ENCODE measurements at places on chromosomes 11 and 22.

GRCh38 chr22:23058481-23059283, 11.6 kb upstream of the GNAZ start:
- no peak for DNase-seq

DNA sequence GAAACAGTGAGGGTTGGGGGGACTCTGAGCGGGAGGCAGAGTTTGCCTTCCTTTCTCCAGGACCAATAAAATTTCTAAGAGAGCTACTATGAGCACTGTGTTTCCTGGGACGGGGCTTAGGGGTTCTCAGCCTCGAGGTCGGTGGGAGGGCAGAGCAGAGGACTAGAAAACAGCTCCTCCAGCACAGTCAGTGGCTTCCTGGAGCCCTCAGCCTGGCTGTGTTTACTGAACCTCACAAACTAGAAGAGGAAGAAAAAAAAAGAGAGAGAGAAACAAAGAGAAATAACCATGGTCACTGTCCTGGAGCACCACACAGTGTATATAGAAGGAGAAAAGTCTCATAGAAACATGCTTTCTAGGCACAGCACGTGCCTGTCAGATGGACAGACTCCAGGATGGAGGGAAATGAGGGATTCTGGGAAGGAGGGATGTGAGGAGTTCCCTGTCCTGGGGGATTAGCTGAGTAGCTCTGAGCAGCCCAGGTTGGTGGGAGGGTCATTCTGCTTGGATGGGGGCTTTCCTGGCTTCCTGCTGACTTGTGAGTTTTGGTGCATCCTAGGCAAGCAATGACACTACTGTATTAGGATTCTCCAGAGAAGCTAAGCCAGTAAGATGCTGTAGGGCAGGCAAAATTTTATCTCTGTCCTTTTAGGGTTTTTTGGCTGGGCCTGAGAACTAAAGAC, 3.1 kb downstream of the GSTP1 start:
- no peak for DNase-seq

DNA sequence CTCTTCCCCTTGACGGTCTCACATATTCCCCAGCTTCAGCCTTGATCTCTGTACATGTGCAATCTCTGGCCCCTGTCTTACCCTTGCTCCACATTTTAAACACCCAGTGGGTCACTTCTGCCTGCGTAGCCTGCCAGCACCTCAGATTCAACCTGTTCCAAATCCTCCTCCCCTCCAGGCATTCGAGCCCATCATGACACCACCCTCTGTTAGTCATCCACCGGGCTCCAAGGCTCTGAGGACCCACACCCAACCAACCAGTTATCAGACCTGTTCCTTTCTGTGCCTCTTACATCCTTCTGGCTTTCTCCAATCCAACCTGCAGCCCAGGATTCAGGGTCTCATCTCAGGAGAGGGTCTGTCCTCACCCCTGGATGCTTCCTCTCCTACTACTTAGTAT, 119.8 kb upstream of the TBCEL start:
- no peak for DNase-seq

DNA sequence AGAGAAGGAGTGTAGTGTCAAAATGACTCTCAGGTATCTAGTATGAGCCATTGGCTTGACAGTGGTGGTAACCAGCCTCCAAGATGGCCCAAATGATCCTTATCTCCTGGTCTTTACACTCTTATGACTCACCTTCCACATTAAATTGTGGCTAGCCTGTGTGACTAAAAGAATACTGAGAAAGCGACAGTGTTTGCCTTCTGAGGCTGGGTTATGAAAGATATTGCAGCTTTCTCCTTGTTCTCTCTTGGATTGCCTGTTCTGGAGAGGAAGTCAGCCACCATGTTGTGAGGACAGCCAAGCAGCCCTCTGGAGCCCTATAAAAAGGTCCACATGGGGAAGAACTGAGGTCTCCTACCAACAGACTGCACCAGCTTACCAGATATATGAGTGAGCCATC, 15.8 kb downstream of the C11orf71 start:
- no peak for DNase-seq

- DNase-seq: peak; percentile 94
Measured at GRCh38 chr11:114291842-114292680, 4.1 kb upstream of the NNMT start.

GRCh38 chr22:32621656-32622003, 147.0 kb downstream of the FBXO7 start:
- DNase-seq: no peak

DNA sequence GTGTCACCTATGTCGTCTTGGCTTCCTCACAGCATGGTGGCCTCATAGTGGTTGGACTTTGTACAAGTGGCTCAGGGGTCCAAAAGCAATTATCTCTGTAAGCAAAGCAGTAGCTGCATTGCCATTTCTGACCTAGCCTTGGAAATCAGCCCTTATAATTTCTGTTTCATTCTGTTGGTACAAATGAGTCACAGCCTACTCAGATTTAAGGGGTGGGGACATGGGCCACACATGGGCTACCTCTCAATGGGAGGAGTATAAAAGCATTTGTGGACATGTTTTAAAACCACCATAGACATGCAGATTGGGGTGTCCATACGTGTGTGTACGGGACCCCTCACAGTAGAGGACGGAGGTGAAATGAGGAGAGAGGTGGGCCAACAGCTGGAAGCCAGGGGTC, 41.6 kb downstream of the CHRDL2 start:
- DNase-seq: peak; percentile 65

DNA sequence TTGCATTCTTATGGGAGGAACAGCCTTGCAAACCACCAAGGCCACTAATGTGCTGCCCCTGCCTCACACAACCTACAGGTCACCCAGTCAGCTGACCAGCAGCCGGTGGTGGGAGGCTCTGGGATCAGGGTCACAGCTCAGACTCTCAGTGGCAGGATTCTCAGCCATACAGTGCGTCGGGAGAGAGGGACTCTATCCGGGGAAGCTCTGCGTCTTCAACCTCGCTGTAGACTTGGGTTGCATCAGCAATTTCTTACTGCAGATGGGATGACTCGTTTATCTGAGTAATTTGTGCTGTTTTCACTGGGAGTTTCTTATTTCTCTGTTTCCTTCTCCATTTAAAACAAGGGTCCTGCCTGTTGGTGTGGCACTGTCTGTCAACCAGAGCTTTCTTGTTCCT, 257.7 kb downstream of the TBC1D22A start:
- DNase-seq: peak; percentile 42

- DNase-seq: no peak
Measured at GRCh38 chr11:44776551-44777208, 49.9 kb downstream of the TSPAN18 start.

GRCh38 chr22:20000246-20001081, 16.2 kb downstream of the ARVCF start:
- DNase-seq: no peak

- DNase-seq: no peak
Measured at GRCh38 chr11:75380716-75381420, 18.4 kb upstream of the RPS3 start.

GRCh38 chr11:43917851-43918250, 24.6 kb upstream of the C11orf96 start:
- DNase-seq: no peak

DNA sequence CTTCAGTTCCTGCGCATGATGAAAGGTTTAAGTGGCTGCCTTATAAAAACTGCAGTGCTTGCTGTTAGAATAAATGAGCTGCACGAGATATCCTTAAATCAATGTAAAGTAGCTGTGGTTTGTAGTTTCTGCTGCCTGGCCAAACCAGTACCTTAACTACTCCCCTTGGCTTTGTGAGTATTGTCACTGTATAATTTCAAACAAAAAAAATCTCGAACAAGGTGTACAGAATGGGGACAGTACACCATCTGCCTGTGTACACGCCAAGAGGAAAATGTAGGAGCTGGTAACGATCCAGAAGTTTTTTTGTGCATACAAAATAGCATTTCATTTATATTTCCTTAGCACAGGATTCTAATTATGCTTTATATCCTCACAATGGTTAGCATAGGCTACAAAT, 20.6 kb upstream of the NDUFC2 start:
- DNase-seq: no peak

GRCh38 chr22:46055181-46055875, 78.4 kb upstream of the WNT7B start:
- no peak for DNase-seq

- DNase-seq: peak; percentile 81
Measured at GRCh38 chr11:783581-784015, 6.3 kb downstream of the CEND1 start.

GRCh38 chr11:57322256-57323166, 2.2 kb downstream of the TNKS1BP1 start:
- DNase-seq: peak; percentile 97

GRCh38 chr22:20008221-20008995, 8.2 kb downstream of the ARVCF start:
- no peak for DNase-seq

- no peak for DNase-seq
Measured at GRCh38 chr11:93993747-93994146, 27.4 kb upstream of the HEPHL1 start.

DNA sequence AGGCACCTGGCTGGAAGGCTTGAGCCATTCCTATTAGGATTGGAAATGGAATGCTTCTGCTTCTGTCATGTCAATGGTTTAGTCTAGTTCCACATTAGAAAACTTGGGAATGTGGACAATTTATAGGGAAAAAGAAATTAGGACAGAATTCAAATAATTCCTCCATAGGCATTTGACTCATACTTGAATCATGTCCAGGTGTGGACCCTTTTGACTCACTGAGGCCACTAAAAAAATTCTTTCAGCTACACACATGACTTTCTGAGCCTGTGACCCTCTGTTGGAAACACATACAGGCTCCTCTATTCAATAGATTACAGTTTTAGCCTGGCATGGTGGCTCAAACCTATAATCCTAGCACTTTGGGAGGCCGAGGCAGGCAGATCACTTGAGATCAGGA, 100.5 kb downstream of the RASSF10 start:
- no peak for DNase-seq

GRCh38 chr11:46290011-46290410, 12.5 kb downstream of the CREB3L1 start:
- no peak for DNase-seq

GRCh38 chr11:12232160-12232559, 121.8 kb downstream of the MICAL2 start:
- DNase-seq: no peak

All from choroid plexus epithelial cell (primary cell).